Cerebellum (tissue), 4 donors: ENCODE measurements at places on chromosomes 7 and 10. TPM values are rescaled to one million over a fixed set of nuclear protein-coding genes. Genes with fewer than 3 reads are reported as not detected.

The STK31 gene
- total RNA-seq: 1.5 TPM

The SFRP5 gene
- 1.5 TPM for total RNA-seq

The ACBD7 gene
- total RNA-seq: 16.7 TPM

The NEURL1 gene
- 16.8 TPM for total RNA-seq

The CCL24 gene
- total RNA-seq: not detected

The ZNF853 gene
- total RNA-seq: 10.4 TPM

The CACNB2 gene
- 16.2 TPM for total RNA-seq

The SPDYE6 gene
- not detected for total RNA-seq

The AS3MT gene
- 5.8 TPM for total RNA-seq

The TUBAL3 gene
- total RNA-seq: 0.27 TPM

The ARHGEF35 gene
- 1.2 TPM for total RNA-seq

The CNNM2 gene
- 10.4 TPM for total RNA-seq

The OR2A1 gene
- not detected for total RNA-seq

The ASB10 gene
- not detected for total RNA-seq

The INA gene
- total RNA-seq: 160 TPM

The CPN1 gene
- total RNA-seq: not detected

The WNT2 gene
- total RNA-seq: 0.18 TPM

The ANAPC16 gene
- 37.3 TPM for total RNA-seq

The CHAT gene
- total RNA-seq: 7.4 TPM

The PRLHR gene
- 0.36 TPM for total RNA-seq

The SH2D4B gene
- 0.36 TPM for total RNA-seq

The CHST15 gene
- 36.7 TPM for total RNA-seq

The NRP1 gene
- total RNA-seq: 35.0 TPM

The TMEM196 gene
- total RNA-seq: 12.9 TPM

The CUX1 gene
- total RNA-seq: 59.8 TPM

The CEP55 gene
- total RNA-seq: 6.4 TPM

The LIPK gene
- not detected for total RNA-seq

The FAM3C gene
- 82.7 TPM for total RNA-seq

The MYPN gene
- not detected for total RNA-seq

The ADARB2 gene
- total RNA-seq: 8.2 TPM

The TSPAN15 gene
- total RNA-seq: 15.1 TPM
